H4 (cell line): ENCODE measurements at places on chromosomes 3 and 15.

- DNase-seq: no peak
These were observed 38.6 kb downstream of the ADAMTS9 start for GRCh38 chr3:64648927-64649906.

GRCh38 chr15:101020945-101021344 is 101.8 kb downstream of the LRRK1 start:
- no peak for DNase-seq

DNA sequence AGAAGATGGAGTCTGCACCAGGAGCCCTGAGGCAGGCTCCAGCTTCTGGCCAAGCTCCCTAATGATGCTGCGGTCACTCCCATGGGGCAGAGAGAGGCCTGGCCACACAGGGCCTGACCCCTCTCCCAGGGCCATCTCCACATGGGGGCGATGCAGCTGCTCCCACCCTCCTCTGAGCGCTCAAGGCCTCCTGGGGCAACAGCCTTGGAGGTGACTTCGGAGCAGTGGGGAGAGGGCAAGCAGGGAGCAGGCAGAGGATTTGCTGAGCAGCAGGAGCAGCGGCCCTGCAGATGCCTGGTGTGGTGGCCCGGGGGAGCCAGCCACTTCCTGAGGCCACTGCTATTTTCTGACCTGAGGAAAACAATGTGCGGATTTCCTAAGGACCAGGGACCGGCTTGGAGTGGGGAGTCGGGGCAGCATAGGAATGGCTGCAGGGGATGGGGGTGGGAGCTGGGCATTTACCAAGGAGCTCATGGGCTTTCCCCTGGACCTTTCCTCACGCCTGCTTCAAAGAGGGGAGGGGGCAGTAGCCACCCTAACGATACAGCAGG is 81.6 kb upstream of the RPL32 start:
- no peak for DNase-seq

DNA sequence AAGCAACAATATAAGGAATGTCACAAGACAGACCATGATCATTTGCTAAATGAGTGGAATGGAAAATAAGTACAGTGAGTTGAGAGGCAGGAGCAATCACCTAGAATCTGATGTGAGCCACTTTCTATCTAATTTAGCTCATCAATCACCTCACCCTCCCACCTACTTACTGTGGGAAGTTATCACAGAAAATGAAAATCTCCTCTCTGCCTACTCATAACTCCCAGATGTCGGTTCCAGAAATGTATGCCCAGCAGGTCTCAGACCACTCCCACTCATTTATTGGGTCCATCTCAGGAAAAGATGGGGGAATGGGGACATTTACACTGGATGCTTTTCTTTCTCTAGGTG is 270.9 kb downstream of the FHIT start:
- DNase-seq: no peak

GRCh38 chr3:81869382-81869781 is 107.9 kb upstream of the GBE1 start:
- DNase-seq: no peak

DNA sequence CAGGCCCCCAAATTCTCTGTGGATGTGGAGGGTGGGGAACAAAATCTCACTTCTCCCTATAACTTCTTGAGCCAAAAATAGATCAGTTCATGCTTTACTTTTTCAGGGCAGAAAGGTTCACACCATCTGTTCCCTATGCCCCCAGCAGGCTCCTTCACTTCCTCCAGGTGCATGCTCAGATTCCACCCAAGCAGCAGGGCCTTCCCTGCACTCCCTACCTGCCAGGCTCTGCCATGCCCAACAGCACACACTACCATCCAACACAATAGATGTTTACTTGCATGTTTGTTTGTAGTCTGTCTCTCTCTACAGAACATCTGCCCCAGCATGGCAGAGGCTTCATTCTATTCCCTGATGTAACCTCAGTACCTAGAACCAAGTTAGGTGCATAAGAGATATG is 43.3 kb downstream of the GABRB3 start:
- no peak for DNase-seq

DNA sequence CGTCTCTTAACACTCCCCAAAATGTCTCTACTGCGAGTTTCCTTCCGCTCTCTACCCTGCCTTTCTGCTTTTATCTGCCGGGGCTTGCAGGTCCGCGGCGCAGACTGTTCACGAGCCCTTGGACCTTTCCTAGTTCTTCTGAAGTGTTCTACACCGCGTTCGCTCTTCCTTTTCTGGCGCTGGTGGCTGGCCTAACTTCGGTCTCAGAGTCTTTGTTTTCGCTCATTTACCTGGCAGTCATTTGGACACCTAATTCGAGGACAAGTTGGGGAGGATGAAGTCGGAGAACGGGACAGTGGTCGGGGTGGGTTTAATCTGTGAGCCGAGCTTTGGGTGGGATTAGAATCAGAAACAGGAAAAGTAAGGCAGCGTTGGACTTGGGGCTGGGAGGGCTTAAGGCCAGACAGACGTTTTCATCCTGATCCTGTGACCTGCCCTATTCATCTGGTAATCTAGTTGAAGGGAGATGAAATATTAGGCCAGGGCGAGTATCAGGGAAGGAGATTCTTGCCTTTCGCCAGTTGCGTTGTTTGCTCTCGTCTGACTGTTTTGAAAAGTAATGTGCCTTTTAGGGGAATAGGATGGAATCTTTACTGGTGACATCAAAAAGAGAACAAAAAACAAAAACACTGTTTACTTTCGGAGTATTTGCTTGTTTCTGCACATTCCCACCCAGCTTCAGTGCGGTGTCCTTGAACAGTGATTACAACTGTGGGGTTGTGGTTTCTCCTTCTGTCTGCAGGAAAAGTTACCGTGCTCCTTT is 1.8 kb downstream of the DIPK2A start:
- DNase-seq: peak; percentile 86

- DNase-seq: no peak
These were observed 121.7 kb downstream of the MEGF11 start for GRCh38 chr15:66131831-66132230.

- no peak for DNase-seq
These were observed 138.4 kb downstream of the NSMCE3 start for GRCh38 chr15:29130951-29131839.

GRCh38 chr15:59622289-59622688 is 10.7 kb downstream of the GCNT3 start:
- DNase-seq: peak; percentile 45

DNA sequence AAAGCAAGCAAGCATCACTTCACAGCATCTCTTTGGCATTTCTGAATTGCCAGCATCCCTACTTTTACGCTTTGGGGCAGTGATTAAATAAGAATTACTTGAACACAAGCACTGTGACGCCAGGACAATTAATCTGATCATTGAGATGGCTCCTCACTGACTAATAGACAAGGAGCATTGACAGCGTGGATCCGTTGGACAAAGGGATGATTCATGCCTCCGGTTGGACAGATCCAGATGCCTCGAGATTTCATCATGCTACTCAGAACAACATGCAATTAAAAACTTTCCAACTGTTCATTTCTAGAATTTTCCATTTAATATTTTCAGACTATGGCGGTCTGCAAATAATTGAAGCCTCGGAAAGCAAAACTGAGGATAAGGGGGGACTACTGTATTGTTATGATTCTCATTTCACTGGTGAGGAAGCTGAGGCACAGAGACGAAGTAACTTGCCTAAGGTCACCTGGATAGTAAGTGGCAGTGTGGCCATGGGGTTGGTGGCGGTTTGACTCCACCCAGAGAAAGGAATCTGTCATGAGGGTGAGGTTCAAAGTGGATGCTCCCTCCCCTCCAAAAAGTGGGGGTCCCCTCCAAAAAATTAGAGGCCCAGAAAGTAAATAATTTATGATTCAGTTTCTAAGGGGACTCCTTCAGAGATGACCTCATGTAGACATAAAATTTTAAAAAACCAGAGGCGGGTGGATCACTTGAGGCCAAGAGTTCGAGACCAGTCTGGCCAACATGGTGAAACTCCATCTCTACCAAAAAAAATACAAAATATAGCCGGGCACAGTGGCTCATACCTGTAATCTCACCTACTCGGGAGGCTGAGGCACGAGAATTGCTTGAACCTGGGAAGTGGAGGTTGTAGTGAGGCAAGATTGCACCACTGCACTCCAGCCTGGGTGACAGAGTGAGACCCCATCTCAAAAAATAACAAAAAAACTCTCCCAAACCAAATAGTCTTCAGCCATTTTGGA is 12.3 kb upstream of the PGPEP1L start:
- no peak for DNase-seq

- no peak for DNase-seq
These were observed 45.5 kb upstream of the PRSS50 start for GRCh38 chr3:46763178-46763577.

DNA sequence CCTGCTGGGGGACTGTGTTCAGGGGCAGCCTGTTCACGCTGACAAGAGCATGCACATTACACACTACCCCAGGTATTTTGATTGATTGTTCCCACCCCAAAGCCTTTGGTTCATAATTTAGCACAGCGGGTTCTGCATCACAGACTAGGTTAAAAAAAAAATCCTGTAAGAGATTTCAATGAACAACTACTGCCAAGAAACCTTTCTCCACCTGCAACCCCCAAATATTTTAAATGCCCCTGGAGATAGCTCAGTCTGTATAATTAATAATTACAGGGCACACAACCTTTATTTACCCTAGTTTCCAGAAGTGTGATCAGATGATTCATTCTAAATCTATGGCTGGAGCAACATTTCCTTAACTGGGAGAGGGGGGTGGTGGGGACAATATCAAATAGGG is 87.6 kb downstream of the NR2F2 start:
- no peak for DNase-seq

- no peak for DNase-seq
These were observed 627 bp downstream of the NT5DC2 start for GRCh38 chr3:52532838-52533622.

GRCh38 chr15:35321926-35322325 is 224.0 kb downstream of the DPH6 start:
- no peak for DNase-seq

GRCh38 chr3:45597581-45597980 is 3.0 kb downstream of the LIMD1 start:
- DNase-seq: no peak

DNA sequence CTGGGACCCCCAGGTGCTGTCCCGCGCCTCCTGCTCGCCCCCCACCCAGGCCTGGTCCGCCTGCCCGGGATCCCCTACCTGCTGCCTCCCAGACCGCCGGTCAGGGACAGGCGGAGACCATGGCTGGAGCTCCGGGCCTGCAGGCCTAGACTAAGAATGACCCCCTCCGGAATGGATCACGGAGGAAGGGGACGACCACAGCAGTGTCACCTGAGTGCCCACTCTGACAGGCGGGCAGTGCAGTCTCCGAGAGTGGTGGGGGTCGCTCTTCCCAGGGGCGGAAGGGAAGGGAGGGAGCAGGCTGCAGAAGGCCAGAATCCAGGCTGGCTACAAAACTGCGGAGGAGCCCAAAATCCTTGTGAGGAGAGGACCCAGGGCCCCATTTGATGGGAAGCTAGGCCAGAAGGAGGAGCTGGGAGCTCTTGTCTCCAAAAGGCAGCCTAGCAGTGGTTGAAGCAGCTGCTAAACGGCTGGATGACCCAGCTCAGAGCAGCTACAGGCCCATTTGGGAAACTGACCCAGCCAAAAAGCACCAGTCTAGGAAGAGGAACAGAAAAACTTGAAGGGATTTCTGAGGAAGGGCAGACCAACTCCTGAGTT is 908 bp upstream of the RAB43 start:
- no peak for DNase-seq

DNA sequence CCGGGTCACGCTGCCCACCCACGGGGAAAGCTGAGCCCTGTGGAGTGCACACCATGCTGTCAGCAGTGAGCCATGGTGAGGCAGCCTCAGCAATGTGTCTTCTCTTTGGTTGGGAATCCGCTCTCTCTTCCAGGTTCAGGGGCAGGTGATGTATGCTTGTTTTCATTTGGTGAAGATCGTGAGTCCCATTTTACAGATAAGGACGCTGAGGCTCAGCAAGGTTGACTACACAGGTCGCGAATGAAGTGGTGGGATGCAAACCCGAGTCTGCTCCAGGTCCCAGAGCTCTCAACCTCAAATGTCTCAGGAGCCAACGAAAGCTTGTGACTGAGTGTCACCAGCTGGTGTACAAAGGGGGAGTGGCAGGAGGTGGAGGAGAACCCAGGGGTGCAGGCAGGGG is 74.3 kb downstream of the RPN1 start:
- no peak for DNase-seq

- DNase-seq: no peak
These were observed 171.2 kb downstream of the SEMA6D start for GRCh38 chr15:47888385-47889100.

DNA sequence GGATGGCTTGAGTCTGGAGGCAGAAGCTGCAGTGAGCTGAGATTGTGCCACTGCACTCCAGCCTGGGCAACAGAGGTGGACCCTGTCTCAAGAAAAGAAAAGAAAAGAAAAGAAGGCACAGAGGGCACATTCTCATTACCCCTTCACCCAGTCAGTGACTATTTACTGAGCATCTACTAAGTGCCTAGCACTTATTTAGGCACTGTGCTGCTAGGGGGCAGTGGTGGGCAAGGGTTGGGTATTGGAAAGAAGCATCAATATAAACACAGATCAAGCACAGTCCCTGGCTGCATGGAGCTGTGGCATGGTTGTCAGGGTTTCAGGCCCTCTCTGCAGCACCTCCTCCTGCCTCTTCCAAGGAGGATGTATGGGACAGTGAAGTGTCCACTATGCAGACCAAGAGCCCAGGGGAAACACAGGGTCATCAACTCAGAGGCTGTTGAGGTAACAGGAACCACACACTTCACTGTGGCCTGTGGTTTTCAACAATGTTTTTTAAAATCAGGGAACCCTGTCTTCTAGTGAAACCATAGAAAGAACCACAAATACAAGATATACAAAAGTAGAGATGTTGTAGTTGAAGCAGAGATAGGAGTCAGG is 138.5 kb downstream of the RAB11A start:
- no peak for DNase-seq

DNA sequence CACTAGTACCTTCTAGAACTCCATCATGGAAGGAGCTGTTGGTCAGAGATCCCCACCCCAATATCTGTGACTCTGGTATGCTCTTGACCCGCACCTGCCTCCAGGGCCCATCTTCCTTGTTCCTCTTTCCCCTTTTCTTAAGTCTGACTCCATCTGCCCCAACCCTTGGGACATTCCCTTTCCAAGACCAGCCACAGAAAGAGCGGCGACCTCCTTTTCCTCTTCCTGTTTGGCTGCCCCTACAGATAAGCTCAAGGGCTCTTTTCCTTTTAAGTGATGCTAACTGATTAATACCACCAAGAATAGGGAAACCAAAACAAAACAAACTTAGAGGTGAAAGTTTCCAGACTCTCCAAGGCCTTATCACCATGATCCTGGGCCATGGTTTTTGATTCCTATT is 21.9 kb upstream of the ATP8B4 start:
- no peak for DNase-seq

- DNase-seq: no peak
These were observed 50.0 kb upstream of the SECISBP2L start for GRCh38 chr15:49096090-49096750.

- no peak for DNase-seq
These were observed 48.2 kb downstream of the PRKCI start for GRCh38 chr3:170270282-170270881.

DNA sequence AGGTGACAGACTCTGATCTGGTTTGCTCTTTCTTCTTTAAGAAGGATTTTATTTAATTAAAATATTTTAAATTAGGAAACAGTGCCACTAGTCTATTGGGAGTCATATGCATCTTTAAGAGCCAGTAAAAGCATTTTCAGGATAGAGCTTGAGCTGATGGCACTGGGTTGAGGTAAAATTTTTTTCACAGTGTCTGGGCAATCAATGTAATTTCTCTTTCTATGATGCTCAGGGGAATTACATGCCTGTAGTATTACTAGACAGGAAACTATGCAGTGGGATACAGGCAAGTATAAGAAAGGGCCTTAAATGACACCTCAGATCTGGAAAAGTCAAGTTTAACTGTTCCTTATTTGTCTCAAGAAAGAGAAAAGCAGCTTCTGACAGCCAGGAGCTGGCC is 76.4 kb downstream of the GAP43 start:
- DNase-seq: no peak
